H4 (cell line): ENCODE measurements at places on chromosomes 16 and 17. TPM values are rescaled to one million over a fixed set of nuclear protein-coding genes. Genes with fewer than 3 reads are reported as not detected.
A peak's percentile ranks its signal among the peaks of the same experiment; 100 is the strongest.

- DNase-seq, result peak; percentile 25
Observed at GRCh38 chr17:2749784-2750181, 331 bp upstream of the CCDC92B start.

- no peak for DNase-seq
Observed at GRCh38 chr16:56505181-56505580, 14.6 kb downstream of the BBS2 start.

DNA sequence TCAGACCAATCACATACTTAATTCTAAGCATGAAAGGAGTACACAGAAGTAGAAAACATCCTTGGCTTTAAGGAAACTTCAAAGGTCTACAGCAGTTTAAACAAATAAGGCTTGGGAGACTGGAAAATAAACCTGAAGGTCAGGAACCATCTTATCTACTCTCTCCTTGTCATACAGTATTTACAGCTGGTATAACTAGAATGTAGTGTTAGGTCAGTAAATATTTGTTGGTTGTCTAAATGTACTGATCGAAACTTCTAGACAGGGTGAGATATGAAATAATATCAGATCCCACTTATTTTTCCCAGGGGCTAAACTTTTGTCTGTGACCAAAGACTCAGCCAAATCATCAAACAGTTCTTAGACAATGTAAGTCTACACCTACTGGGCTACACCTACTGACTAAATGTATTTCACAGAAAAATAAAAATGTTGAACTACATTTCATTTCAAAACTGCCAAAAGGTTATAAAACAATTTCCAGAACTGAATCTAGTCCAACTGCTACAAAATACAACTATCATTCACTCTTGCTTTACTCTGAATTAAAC is 27.1 kb upstream of the TMEM97 start:
- no peak for DNase-seq

DNA sequence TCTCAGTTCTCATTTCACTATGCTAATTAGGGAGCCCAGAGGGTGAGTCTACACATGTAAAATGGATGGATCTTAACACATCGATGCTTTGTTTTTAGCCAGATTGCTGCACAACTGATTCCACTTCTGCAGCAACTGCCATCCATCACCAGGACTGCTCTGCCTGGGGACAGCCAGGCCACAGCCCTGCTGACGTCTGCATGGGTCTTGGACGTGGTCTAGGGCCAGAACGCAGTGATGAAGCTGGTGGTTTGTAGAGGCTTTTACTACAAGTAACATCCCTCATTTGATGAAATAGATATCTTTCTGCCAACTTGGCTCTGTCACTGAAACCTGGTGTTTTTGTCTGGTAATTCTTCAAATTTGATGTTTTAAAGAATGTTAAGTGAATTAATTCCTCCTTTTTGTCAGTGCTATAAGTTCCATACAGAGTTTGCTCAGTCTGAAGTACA is 50.6 kb downstream of the MARCHF10 start:
- no peak for DNase-seq

GRCh38 chr16:50269061-50269705 is 2.8 kb downstream of the ADCY7 start:
- no peak for DNase-seq

- DNase-seq, result no peak
Observed at GRCh38 chr17:59219992-59220327, 351 bp upstream of the GDPD1 start.

GRCh38 chr16:13036600-13036999 is 135.2 kb downstream of the SHISA9 start:
- DNase-seq, result no peak

DNA sequence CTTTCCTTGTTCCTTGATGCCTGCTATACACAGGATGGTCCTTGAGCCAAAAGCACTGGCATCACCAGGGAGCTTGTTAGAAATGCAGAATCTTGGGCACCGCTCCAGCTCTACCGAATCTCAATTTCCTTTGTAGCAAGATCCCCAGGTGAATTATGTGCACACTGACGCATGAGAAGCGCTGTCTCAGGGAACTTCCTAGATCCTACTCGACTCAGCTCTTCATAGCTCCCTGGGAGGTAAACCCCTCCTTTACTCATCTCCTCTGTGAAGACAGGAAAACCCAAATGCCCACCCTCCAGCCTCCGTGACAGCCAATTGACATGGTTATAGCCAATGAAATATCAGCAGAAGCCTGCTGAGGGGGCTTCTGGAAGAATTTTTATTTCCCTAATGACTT is 4.1 kb downstream of the USP31 start:
- DNase-seq, result no peak

- peak; percentile 51 for DNase-seq
Observed at GRCh38 chr17:40560592-40561293, 4.5 kb downstream of the CCR7 start.

- no peak for DNase-seq
Observed at GRCh38 chr16:48817032-48817431, 207.1 kb upstream of the N4BP1 start.

DNA sequence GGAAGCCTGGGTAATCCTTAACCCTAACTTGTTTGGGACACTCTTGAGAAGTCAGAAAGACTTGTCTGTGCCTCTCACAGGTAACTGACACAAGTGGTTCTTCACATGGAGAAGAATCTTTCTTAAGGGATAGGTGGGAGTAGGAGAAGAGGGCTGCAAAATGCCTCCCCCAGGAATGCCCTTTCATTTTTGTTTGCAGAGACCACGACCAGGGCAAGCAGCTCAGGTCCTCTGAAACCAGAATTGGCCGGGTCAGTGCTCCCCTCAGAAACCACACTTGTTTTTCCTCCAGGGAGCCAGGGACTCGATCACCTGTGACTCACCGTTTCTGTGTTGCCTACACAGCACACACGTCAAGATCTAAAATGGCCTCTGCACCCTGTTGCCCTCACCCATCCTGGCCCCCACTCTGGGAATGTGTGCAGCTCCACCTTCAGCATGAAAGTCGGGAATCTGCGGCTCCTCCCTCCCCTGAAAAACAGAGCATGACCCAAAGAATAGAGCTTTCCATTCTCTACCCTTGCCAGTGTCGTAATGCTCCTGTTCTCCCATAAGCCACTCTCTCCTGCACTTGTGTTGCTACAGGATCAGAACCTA is 36.1 kb downstream of the HNF1B start:
- DNase-seq, result peak; percentile 28

- no peak for DNase-seq
Observed at GRCh38 chr16:75219838-75220237, 1.1 kb downstream of the CTRB1 start.

GRCh38 chr17:57113011-57113410 is 28.0 kb downstream of the AKAP1 start:
- DNase-seq, result no peak

- DNase-seq, result no peak
Observed at GRCh38 chr16:11638140-11638539, 30.1 kb upstream of the SNN start.

DNA sequence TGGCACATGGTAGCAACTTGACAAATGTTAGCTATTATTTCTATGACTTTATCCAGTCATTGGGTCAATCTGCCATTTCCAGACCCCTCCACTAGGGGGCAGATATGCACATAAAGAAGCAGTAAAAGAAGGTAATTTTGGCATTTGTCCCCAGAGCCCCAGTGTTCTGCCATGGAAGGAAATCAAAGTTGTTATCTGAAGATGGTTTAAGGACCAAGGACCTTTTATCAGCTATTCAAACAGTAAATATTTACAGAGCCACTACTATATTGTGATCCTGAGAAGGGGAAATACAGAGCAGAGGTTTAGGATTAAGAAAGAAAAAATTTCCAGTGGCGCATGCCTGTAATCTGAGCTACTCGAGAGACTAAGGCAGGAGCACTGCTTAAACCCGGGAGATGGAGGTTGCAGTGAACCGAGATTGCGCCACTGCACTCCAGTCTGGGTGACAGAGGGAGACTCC is 20.0 kb downstream of the TRAF4 start:
- peak; percentile 56 for DNase-seq

- DNase-seq, result peak; percentile 82
Observed at GRCh38 chr17:27559506-27560481, 71.2 kb upstream of the LGALS9 start.

GRCh38 chr17:73423806-73424205 is 112.0 kb upstream of the CDC42EP4 start:
- no peak for DNase-seq

GRCh38 chr16:65600629-65601028 is 478.8 kb upstream of the CDH11 start:
- DNase-seq, result no peak

DNA sequence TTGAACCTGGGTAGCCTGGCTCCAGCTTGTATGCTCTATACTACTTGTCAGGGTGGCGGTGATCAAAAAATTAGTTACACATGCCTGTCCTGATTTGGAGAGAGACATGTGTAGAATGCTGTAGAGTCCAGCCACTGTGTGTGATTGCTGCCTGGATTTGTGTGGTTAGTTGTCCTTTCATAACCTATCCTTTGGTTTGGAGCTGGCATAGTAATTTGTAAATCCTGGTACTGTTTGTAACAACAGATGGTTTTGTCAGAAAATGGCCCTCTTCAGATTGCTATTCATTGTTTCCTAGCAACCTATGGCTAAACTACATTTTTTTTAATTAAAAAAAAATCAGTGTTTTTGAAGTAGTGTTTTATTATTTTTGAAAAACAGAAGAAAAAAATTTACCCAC is 30.5 kb downstream of the ETV4 start:
- DNase-seq, result no peak

The KRT16 gene
- total RNA-seq, result 2.5 and 3.2 TPM in 2 replicates

The GALK1 gene
- 46.3 and 51.7 TPM in 2 replicates for total RNA-seq

The SOX15 gene
- total RNA-seq, result not detected in 2 replicates

The POLG2 gene
- 11.8 and 40.1 TPM in 2 replicates for total RNA-seq

The FOXJ1 gene
- not detected in 2 replicates for total RNA-seq

The RNF222 gene
- not detected in 2 replicates for total RNA-seq

The CPHXL2 gene
- total RNA-seq, result not detected in 2 replicates

The WFIKKN1 gene
- not detected in 2 replicates for total RNA-seq

The LHX1 gene
- 0.39 and 0.97 TPM in 2 replicates for total RNA-seq

The MILR1 gene
- total RNA-seq, result 20.3 and 24.8 TPM in 2 replicates

The DNASE1L2 gene
- 0.10 TPM in 1 of 2 replicates, not detected in the other for total RNA-seq

The FTSJ3 gene
- 95.5 and 124 TPM in 2 replicates for total RNA-seq

The PPY gene
- not detected in 2 replicates for total RNA-seq
